Suppressor macrophage treated with lipopolysaccharide for 1 hour (primary cell): ENCODE measurements at places on chromosomes 13 and 19.
A peak's percentile ranks its signal among the peaks of the same experiment; 100 is the strongest.

GRCh38 chr13:50927701-50928100, 18.1 kb downstream of the RNASEH2B start:
- DNase-seq: no peak

- DNase-seq: peak; percentile 55
Observed at GRCh38 chr19:37691881-37692504, 27.6 kb downstream of the ZNF607 start.

DNA sequence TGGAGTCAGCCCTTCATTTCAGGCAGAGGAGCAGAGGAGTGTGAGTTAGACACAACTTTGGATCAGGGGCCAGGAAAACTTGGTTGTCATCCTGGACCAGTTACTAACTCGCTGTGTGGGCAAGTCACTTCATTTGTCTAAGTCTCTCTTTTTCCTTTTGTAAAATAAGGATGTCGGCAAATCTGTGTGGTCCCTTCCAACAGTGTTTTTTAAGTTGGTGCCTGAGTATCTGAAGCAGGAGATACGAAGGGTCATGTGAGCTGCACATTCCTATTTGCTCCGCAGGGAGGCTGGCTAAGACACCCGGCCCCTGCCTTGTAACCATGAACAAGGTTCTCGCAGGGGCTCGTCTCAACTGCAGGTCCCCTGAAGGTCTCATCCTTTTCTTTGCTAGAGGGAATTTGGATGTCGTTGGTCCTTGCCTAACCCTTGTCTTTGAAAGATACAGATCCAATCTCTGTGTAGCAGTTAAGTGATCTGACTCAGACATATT, 64.3 kb downstream of the LRCH1 start:
- DNase-seq: no peak

DNA sequence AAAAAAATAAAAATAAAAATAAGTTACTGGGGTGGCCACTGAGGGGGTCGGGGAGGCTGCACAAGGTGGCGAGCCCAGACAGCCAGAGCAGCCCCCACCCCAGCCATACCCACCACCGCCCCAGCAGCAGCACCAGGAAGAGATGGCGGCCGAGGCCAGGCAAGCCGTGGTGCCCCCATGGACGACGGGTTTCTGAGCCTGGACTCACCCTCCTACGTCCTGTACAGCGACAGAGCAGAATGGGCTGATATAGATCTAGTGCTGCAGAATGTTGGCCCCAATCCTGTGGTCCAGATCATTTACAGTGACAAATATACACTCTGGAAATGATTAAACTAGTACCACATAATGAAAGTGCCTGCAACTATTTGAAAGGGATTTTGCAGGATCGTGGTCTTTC, 71.6 kb upstream of the ZDHHC20 start:
- no peak for DNase-seq

DNA sequence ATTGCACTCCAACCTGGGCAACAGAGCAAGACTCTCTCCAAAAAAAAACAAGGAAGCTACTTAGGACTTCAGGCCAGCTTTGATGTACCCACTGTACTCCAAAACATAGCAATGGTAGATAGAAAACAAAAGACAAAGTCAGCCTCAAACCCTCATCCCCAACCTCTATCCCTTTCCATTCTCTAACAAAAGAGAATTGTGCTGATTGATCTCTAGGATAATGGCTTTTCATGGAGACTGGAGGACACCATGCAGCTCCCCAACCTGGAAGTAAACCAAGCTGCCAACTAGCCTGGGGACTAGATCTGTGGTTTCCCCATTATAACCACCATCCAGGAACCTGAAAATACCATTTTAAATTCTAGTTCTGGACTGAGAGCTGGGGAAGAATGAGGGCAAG, 4.3 kb upstream of the ZDHHC20 start:
- no peak for DNase-seq

GRCh38 chr19:30778061-30778460, 405.9 kb downstream of the ZNF536 start:
- DNase-seq: no peak

- DNase-seq: no peak
Observed at GRCh38 chr13:113912596-113912995, 48.7 kb upstream of the GAS6 start.

DNA sequence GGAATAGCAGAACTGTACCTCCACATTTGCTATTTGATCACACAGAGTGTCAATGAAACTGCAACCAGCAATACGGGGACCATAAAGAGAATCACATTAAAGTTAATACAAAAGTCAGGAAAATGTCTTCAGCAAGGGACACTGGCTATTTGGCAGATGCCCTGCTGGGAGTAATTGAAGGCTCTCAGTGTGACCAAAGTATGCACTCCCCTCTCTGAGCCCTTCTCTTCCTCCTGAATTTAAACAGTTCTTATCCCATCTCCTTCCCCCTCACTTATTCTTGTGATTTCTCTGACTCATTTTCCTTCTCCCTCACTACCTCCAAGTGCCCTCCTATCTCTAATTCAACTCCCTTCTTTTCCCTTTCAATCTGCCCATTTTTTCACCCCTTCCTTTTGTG, 117.7 kb downstream of the ENOX1 start:
- no peak for DNase-seq

GRCh38 chr13:39350461-39350881, 252.5 kb downstream of the LHFPL6 start:
- no peak for DNase-seq
